ENCODE measurements at places on chromosomes 2 and 18.

GRCh38 chr2:36404754-36405153 is 49.2 kb downstream of the CRIM1 start:
- DNase-seq, result no peak

DNA sequence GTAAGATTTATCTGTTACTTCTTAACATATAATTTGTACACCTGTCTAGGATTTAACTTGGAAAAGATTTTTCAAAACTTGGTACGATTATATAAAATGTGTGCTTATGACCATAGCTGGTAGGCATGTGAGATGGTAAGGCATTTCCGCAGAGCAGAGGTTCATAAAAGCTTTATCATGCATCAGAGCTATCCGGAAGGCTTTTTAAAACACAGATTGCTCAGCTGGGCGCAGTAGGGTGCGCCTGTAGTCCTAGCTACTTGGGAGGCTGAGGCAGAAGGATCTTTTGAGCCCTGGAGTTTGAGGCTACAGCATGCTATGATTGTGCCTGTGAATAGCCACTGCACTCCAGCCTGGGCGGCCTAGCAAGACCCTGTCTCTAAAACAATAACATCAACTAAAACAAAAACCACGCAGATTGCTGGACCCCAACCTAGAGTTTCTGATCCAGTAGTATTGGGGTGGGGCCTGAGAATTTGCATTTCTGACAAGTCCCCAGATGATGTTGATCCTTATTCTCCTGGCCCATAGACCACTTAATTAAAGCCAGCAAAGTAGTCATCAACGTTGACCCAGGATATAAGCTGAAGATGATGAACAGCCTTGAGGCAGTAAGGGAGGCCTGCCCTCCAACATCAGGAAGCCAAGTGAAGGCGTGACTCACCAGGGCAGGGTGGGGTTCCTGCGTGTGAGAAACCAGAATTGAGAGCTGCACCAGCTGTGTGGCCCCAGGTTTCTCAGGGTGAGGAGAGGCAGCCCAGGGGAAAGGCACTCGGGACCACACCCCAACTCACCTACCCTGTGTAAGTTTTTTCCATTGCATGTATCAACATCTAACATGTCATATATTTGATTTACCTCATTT is 21.6 kb upstream of the SLC20A1 start:
- peak; percentile 79 for DNase-seq

GRCh38 chr2:86697551-86698104 is 22.5 kb upstream of the RMND5A start:
- DNase-seq, result no peak

DNA sequence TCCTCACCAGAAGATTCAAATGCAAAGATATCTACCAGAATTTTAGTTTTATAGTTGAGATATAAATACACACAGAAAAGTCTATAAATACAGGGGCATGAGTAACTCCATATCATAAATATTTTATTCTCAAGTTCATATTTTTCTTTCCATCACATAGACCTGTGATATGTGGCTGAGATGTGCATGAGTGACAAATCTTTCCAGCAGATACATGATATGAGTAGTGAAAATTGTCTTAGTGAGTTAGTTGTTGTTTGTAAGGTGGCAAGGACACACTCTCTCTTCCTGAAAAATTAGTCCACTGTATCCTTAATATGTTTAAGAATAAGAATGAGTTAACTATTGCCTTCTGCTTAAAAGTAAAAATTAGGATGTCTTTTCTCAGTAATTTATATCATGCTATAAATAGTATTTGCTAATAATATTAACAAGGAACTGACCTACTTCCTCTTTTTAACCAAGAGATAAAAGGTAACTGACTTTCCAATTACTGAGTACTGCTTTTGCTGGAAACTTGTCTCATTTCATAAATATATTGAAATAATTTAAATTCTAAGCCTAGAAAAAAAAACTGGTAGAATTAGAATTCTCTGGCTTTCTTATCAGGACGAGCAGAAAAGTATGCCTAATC is 85.2 kb upstream of the SESTD1 start:
- no peak for DNase-seq

DNA sequence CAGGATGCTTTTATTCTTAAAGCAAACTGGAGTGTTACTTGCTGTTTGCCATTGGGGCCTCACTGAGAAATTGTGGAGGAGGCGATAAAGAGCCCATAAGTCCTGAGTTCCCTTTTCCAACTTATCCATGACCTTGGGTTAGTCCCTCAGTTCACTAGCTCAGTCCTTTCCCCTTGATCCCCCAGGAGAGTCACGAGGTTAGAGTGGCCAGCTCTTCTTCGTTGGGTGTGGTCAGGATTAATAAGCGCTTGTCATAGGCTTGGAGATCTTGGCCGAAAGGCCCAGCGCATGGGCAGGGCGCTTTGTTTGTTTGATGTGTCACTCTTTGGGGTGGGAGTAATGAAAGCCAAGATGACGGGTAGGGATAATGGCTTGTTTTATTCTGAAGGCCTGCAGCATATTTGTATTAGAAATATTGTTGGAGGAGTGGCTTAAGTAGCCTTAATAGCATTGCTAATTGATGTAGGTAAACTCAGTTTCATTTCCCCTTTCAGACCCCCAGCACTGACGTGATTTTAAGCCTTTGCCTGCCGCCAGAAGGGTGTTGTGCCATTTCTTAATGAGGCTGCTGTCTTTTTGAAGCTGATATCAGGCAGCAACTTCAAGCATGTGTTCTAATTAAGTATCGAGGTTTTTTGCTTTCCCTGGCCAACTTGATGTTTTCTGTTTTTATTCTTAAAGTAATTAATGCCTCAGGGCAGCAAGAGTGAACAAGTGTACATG is 15.7 kb downstream of the GRHL1 start:
- DNase-seq, result no peak

DNA sequence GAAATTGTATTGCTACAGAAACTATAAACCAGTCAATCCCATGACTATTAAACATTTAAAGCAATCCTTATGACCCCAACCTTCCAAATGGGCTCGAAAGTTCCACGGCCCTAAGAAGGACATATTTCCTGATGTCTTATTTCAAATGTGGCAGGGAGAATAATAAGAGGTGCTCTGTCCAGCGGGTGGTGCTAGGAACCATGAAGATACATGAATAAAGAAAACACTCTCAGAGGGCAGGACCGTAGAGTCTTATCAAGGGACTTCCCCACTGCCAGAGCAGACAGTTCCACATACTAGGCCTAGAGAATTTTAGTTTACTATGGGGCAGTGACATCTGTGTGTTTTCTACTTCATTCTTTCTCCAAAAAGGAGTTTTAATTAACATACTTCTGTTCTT is 187.1 kb upstream of the PIK3C3 start:
- no peak for DNase-seq

DNA sequence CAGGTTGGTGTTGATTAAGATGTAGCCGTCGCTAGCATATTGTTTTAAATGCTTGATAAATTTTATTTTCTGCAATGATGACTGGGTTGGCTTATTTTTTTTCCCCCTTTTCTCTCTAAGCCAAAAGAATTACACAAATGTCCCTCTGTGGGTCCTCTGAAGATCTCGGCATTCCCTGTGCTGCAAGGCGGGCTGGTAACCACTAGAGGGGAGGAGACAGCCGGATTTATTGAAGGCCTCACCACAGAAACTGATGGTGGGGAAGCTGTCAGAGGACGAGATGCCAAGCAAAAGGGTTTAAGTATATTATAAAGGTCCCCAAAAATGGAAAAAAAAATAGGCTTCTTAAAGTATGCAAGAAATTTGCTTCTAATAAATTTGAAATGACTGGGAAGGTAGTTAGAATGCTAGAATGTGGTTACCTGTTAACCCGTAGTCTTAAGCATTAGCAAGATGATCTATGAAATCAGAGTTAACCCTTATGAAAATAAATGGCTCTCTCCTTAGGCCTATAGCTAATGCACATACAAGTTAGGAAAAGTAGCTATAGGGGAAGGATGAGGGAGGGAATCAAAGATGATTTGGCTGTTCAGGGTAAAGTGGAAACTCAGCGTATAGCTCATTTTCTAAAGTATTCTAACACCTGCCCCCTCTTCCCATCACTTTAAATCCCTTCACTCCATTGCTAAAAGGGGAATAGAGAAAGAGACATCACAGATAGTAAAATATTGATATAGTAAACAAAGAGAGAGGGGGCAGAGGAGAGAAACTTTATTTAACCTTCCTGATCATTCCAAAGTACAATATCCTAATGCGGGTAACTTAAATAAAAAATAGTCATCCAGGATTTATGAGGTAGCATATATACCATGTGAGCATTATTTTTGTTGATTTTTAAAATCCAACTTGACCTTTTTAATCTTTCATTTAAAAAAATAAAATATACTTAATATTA is 894.5 kb upstream of the POU3F3 start:
- DNase-seq, result no peak

DNA sequence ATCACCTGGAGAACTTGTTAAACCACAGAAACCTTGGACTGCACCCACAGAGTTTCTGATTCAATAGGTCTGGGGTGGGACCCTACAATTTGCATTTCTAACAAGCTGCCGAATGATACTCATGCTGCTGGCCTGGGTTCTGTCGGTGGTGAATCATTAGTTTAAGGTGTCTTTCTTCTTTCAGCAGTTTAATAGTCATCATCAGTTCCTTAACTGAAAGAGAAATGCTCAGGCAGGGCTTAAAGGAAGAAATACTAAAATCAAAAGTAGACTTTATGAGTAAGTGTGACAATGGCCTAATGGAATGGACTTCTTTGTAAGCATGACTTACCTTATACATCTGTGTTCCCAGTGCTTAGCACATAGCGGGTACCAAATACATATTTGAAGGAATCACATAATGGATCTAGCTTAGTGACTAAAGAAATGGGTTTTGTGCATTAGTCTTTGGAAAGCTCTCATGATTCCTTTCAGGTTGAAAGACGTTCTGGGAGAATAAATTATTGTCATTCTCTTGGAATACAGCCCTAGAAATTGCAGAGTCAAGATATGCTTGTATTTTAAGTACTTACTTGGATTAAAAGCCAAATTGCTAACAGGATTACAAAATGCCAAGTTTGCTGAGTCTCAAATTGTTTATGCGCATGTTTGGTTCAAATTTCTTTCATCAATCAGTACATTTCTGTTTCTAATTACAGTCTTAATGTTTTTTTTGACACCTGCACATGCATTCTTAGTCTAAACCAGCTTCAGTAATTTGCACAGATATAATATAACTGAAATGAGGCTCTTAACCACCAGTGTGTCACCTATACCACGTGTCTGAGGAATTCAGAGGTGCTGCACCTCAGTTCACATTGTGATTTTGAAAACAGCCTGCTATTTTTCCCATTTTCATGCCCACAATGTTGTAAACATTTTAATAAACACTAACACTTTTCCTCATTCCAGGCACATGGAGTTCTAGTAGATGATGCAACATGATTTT is 220.3 kb upstream of the NRP2 start:
- DNase-seq, result no peak

DNA sequence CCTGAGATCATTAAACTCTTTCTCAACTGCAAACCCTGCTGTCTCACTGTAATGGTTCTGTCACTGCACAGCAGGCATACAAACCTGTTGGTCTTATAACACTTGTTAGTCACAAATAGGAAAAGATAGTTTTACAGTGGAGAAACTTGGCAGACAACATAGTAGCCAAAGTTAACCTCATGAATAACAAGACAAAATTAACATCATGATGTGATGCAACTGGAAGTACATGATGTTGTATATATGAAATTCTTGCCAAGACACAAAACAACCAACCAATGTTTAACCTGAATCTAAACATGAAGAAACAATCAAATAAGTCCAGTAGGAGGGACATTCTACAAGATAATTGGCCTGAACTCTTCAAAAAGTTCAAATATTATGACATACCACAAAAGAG is 189.3 kb downstream of the RNF152 start:
- DNase-seq, result no peak

- DNase-seq, result no peak
Observed at GRCh38 chr2:165536851-165537499, 67.5 kb downstream of the CSRNP3 start.
